ENCODE measurements at places on chromosomes 5 and 9.

GRCh38 chr9:98373609-98374008 is 118.2 kb upstream of the TBC1D2 start:
- no peaks in the 10 kb centered on the region for H3K36me3 ChIP-seq
- H3K27ac ChIP-seq = peak overlapping the region; percentile 65
- DNase-seq = no peak
- H3K4me1 ChIP-seq = peaks cover 11% of the 10 kb centered on the region
- no peak overlapping the region for H3K4me3 ChIP-seq

GRCh38 chr9:123997665-123998277 is 13.8 kb upstream of the LHX2 start:
- H3K4me1 ChIP-seq = no peaks in the 10 kb centered on the region
- peaks cover 86% of the 10 kb centered on the region for H3K27me3 ChIP-seq
- no peak overlapping the region for H3K27ac ChIP-seq
- no peaks in the 10 kb centered on the region for H3K36me3 ChIP-seq
- H3K4me3 ChIP-seq = no peak overlapping the region
- no peak for DNase-seq

DNA sequence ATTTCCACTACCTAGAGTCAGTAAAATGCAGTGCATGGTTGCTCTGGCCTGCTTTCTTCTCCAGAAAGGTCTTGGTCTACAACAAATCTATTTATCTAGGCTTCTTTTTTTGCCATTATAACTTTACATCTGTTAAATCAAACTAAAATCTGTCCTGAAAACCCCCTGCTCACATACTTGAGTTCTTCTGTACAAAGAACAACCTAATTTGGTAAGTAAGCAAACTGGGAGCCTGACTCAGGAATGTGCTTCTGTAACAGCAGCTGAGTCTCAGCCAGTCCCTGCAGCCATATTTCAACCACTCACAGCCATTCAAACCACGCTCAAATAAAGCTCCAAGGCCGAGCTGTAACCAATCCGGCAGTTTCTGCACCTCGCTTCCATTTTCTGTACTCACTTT is 95.8 kb downstream of the PLPP1 start:
- peak overlapping the region; percentile 78 for H3K27ac ChIP-seq
- no peak for DNase-seq
- H3K27me3 ChIP-seq = no peaks in the 10 kb centered on the region
- H3K4me1 ChIP-seq = peaks cover 31% of the 10 kb centered on the region

DNA sequence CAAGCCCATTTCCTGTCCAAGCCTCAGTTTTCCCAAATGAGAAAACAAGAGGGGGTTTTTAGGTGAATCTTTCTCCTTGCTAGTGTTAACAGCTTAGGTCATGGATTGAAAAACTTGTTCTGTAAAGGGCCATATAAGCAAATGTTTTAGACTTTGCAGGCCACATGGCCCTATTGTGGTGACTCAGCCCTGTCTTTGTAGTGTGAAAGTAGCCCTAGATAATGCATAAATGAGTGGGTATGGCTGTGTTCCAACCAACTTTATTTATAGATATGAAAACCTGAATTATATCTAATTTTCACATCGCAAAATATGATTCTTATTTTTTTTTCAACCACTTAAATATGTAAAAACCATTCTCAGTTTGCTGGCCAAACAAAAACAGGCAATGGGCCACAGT is 6.9 kb upstream of the BARX1 start:
- H3K36me3 ChIP-seq = no peaks in the 10 kb centered on the region
- H3K4me1 ChIP-seq = no peaks in the 10 kb centered on the region
- no peak for DNase-seq
- no peak overlapping the region for H3K4me3 ChIP-seq
- peaks cover 46% of the 10 kb centered on the region for H3K27me3 ChIP-seq
- H3K27ac ChIP-seq = no peak overlapping the region

GRCh38 chr9:137774775-137775386 is 102.7 kb upstream of the CACNA1B start:
- no peak for DNase-seq
- H3K4me3 ChIP-seq = no peak overlapping the region
- no peak overlapping the region for H3K27ac ChIP-seq
- peaks cover 42% of the 10 kb centered on the region for H3K36me3 ChIP-seq
- no peaks in the 10 kb centered on the region for H3K4me1 ChIP-seq

DNA sequence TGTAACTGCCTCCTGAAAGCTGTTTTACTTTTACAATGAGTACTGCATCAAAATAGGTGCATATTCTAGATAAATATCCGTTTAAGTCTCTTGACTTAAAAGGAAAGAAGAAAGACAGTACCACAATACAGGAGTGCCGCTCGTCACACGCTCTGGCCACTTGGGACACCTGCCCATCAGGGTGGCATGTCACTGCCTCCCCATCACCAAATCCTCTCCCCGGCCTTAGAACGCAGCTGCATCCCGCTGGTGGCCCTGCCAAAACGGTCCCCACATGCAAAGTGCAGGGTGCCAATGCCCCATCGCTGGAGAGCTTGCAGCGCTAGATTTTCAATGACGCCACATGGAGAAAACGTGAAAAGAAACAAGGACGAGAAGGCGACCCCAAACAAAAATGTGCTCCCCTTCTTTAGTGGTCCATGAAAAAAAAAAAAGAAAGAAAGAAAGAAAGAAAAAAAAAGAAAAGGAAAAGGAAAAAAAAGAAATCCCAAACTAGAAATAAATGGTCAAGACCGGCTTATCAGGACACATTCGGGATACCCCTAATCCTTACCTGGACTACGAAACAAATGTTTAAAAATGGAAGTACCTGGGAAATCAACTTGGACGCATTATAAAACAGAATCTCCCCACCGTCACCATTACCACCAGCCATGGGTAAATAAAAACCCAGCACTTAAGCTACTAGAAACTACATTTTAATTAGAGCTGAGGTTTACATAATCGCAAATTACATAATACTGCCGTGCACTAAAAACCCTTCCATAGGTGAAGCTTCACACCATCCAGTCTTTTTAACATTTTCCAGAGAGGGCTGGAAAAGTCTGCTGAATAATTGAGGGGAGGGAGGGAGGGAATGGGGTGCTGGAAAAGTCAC is 1.0 kb downstream of the ANKH start:
- DNase-seq = peak; percentile 49
- no peak overlapping the region for H3K27ac ChIP-seq
- H3K4me1 ChIP-seq = peaks cover 13% of the 10 kb centered on the region
- H3K4me3 ChIP-seq = peak overlapping the region; percentile 69
- H3K36me3 ChIP-seq = no peaks in the 10 kb centered on the region

GRCh38 chr5:156094001-156094400 is 233.0 kb upstream of the SGCD start:
- no peak for DNase-seq
- no peaks in the 10 kb centered on the region for H3K27me3 ChIP-seq
- H3K4me3 ChIP-seq = no peak overlapping the region
- H3K27ac ChIP-seq = no peak overlapping the region
- no peaks in the 10 kb centered on the region for H3K4me1 ChIP-seq

DNA sequence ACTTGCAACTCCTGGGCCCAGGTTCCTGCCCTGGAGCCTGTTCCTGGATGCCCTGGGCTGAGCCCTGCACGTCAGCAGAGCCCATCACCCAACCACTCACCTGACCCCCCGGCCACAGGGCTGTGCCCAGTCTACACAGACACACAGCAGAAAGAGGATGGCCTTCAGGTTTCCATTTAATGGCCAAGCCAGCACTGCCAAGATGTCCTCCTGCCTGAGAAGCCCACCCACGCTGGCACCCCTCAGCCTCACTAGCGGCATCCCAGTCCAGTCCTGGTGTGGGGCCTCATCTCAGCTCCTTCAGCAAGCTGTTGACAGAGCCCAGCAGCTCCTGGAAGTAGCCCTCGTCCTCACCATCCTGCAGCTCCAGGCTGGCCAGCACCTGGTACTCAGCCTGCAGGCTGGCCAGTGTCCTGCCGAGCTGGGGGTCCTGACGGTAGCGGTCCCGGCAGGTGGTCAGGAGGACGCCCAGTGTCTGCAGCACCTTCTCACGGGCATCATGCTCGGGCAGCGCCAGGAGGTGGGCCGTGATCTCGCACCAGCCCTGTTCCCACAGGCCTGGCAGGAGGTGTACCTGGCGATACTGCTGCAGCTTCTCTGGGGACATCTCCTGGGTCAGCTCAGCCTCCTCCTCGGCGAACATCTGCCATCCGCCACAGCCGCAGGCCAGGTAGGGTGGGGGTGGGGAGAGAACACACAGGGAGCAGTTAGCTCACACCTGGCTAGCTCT is 71.9 kb upstream of the LRRTM2 start:
- DNase-seq = no peak
- peak overlapping the region; percentile 98 for H3K27ac ChIP-seq
- H3K4me1 ChIP-seq = peaks cover 93% of the 10 kb centered on the region
- no peaks in the 10 kb centered on the region for H3K27me3 ChIP-seq

DNA sequence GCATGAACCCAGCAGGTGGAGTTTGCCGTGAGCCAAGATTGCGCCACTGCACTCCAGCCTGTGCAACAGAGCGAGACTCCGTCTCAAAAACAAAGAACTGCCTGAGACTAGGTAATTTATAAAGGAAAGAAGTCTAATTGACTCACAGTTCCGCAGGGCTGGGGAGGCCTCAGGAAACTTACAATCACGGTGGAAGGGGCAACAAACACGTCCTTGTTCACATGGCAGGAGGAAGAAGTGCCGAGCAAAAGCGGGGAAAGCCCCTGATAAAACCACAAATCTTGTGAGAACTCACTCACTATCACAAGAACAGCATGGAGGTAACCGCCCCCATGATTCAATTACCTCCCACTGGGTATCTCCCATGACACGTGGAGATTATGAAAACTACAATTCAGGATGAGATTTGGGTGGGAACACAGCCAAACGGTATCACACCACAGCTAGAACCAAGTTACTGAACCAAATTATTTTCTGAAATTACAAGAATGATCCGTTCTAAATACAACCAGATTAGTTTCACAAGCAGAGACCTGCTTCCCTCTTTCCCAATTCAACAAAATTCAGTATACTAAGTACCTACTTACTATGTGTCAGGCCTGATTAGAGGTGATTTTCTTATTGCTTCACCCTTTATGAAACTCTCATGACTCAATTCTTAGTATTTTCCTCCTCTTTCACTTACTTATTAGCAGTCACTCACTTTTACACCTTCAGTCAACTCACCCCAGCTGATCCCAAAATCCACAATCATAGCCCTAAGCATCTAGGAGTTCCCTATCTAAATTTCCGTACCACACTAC is 8.4 kb downstream of the UBTD2 start:
- no peak overlapping the region for H3K4me3 ChIP-seq
- no peak overlapping the region for H3K27ac ChIP-seq
- H3K36me3 ChIP-seq = peaks cover 10% of the 10 kb centered on the region
- no peak for DNase-seq

- H3K4me3 ChIP-seq = no peak overlapping the region
- no peaks in the 10 kb centered on the region for H3K27me3 ChIP-seq
- no peaks in the 10 kb centered on the region for H3K4me1 ChIP-seq
These were observed 425.3 kb downstream of the CSNK1G3 start for GRCh38 chr5:123937230-123937629.

DNA sequence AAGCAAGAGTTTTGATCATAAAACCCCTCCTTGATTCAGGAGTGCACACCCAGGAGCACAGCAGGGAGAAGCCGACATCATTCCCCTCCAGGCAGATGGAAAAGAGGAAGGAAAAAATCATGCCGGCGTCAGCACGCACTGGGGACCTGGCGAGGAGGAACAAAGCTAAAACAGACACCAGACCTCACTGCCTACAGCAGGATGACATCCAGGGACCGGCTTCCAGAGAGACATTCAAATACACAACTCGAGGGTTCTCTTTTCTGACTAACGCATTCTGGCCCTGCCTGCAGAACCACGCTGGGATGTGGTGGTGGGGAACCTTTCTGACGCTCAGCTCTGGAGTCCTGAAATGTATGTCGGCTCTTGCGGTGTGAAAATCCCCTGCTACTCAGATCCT is 2.7 kb downstream of the UBAC1 start:
- H3K4me1 ChIP-seq = peaks cover 30% of the 10 kb centered on the region
- peaks cover 6% of the 10 kb centered on the region for H3K36me3 ChIP-seq
- DNase-seq = no peak
- H3K4me3 ChIP-seq = no peak overlapping the region
- no peak overlapping the region for H3K27ac ChIP-seq

Measured in SK-N-SH (cell line).